Osteoblast (primary cell): ENCODE measurements at places on chromosomes 11 and 22. TPM values are rescaled to one million over a fixed set of nuclear protein-coding genes. Genes with fewer than 3 reads are reported as not detected.
A peak's percentile ranks its signal among the peaks of the same experiment; 100 is the strongest.

DNA sequence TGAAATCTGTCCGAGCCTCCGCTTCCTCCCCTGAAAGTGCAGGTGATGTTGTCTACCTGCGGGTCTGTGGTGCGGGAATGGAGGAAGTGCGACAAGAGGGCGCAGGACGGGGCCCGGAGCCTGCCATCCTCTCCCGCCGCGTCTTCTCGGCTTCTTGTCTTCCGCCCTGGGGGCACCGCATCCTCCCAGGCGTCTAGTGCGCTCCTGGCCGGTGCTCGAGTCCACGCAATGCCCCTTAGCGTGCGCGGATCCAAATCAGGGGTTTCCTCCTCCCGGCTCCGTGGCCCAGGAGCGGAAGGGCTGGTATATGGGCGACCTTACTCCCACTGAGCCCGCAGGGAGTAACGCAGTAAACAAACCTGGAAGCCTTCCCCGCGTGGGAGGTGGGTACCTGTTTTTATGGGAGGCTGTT lies 405 bp downstream of the SFI1 start:
- no peaks in the 10 kb centered on the region for H3K4me1 ChIP-seq
- H3K27me3 ChIP-seq: no peaks in the 10 kb centered on the region
- peak overlapping the region; percentile 98 for H3K4me3 ChIP-seq

OR6A2 gene
- total RNA-seq: 0.36 and 0.59 TPM in 2 replicates

DNA sequence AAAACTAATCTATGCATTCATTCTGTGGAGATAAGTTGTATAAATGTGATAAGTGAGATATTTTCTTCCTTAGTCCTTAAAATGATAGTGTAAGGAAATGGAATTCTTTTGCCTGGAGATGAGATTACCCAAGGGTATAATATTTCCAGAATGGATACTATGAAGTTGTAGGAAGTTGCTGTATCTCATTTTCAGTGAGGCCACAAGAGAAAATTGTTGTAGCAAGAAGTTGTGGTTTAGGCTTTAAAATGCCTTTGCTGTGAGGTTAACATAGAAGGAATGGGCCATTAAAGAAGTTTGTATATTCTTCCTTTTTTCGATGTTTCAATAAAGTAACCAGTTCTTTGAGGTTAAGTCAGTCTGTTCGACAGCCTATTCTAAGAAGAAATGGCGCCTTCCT lies 50.7 kb upstream of the LIN7C start:
- no peak for DNase-seq
- peak overlapping the region; percentile 62 for H3K27ac ChIP-seq
- H3K36me3 ChIP-seq: no peaks in the 10 kb centered on the region
- peaks cover 17% of the 10 kb centered on the region for H3K4me1 ChIP-seq
- no peak overlapping the region for H3K4me3 ChIP-seq
- H3K27me3 ChIP-seq: no peaks in the 10 kb centered on the region

- no peak overlapping the region for H3K4me3 ChIP-seq
- H3K36me3 ChIP-seq: no peaks in the 10 kb centered on the region
- H3K4me1 ChIP-seq: no peaks in the 10 kb centered on the region
- no peak overlapping the region for H3K27ac ChIP-seq
- DNase-seq: no peak
These were observed 92.8 kb downstream of the CCDC73 start for GRCh38 chr11:32701616-32702015.

SLC22A8 gene
- total RNA-seq: not detected in 2 replicates

PLEKHB1 gene
- 0.36 and 1.8 TPM in 2 replicates for total RNA-seq

DNA sequence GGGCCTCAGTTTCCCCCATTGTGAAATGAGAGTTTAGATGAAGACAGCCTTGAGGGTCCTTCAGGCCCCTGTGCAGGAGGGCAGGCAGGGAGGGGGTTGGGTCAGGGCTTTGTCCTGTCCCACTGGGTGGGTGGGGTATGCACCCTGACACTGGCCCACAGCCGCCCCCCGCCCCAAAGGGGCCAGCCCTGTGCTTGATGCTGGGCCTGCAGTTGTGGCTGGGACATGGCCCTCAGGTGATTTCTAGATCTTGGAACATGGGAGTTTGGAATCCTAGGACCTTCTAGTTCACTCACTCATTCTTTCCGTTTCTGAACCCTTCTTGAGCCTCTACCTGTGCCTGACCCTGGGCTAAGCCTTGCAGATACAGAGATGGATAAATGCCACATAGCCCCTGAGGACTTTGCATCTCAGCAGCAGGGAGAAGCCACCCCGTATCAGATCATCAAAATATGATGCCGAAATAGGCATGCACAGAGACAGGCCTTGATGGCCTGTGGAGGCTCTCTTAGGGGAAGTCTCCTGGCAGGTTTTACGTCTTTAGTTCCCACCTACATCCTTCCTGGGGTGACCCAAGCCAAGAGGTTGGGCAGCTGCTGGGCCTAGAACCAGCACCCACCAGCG lies 76.0 kb downstream of the FBLN1 start:
- H3K27me3 ChIP-seq: no peaks in the 10 kb centered on the region
- H3K4me3 ChIP-seq: no peak overlapping the region
- H3K36me3 ChIP-seq: no peaks in the 10 kb centered on the region
- no peaks in the 10 kb centered on the region for H3K4me1 ChIP-seq
- H3K27ac ChIP-seq: no peak overlapping the region

OR51I1 gene
- total RNA-seq: under 0.01 TPM in 1 of 2 replicates, not detected in the other

CHST1 gene
- 1.1 and 1.5 TPM in 2 replicates for total RNA-seq

- H3K4me1 ChIP-seq: no peaks in the 10 kb centered on the region
- H3K27ac ChIP-seq: no peak overlapping the region
- H3K4me3 ChIP-seq: no peak overlapping the region
- no peaks in the 10 kb centered on the region for H3K36me3 ChIP-seq
These were observed 20.1 kb downstream of the OOSP3 start for GRCh38 chr11:59898650-59899049.

TRIM6 gene
- 3.6 and 3.8 TPM in 2 replicates for total RNA-seq

SLC5A4 gene
- total RNA-seq: not detected in 2 replicates

- DNase-seq: no peak
- no peak overlapping the region for H3K4me3 ChIP-seq
- H3K27ac ChIP-seq: peak overlapping the region; percentile 66
- peaks cover 52% of the 10 kb centered on the region for H3K36me3 ChIP-seq
- peaks cover 29% of the 10 kb centered on the region for H3K4me1 ChIP-seq
- no peaks in the 10 kb centered on the region for H3K27me3 ChIP-seq
These were observed 25.5 kb upstream of the YPEL1 start for GRCh38 chr22:21761086-21761485.

- no peaks in the 10 kb centered on the region for H3K27me3 ChIP-seq
- H3K4me1 ChIP-seq: no peaks in the 10 kb centered on the region
- no peak overlapping the region for H3K4me3 ChIP-seq
These were observed 29.9 kb downstream of the ENDOD1 start for GRCh38 chr11:95119361-95120060.

CD59 gene
- total RNA-seq: 345 and 377 TPM in 2 replicates

SVIP gene
- 1.8 and 2.9 TPM in 2 replicates for total RNA-seq

PPFIA1 gene
- 93.7 and 110 TPM in 2 replicates for total RNA-seq

SHANK2 gene
- 2.5 and 3.5 TPM in 2 replicates for total RNA-seq

DNA sequence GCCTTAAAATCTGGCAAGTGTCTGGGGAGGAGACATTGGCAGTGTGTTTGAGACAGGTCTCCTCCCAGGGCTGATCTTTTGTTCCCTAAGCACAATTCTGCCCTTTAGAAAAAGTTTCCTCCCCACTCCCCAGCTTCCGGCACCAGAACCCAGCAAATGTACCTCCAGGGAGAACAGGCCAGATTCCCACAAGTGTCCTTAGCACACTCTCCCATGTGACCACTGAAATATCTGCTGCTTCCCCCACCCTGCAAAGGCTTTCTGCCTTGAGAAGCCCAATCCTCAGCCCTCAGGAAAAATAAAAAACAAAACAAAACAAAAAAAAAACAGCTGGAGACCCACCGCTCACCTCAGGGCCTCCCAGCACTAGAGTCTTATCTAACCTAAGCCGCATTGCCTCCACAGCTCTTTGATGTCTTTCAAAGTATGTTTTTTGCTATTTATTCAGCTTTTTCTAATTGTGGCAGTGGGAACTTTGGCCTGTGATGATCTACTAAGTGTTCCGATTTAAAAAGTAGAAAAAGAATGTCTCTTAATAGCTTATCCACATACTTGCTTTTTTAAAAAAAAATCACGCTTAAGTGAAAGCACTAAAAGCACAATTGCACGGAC lies 29.0 kb upstream of the FBLN1 start:
- H3K4me3 ChIP-seq: no peak overlapping the region
- no peaks in the 10 kb centered on the region for H3K27me3 ChIP-seq
- no peak overlapping the region for H3K27ac ChIP-seq
- H3K4me1 ChIP-seq: peaks cover 39% of the 10 kb centered on the region

VPREB3 gene
- not detected in 2 replicates for total RNA-seq

- no peak overlapping the region for H3K27ac ChIP-seq
- H3K4me3 ChIP-seq: no peak overlapping the region
These were observed 68.9 kb downstream of the MYO7A start for GRCh38 chr11:77196961-77197360.

TREH gene
- total RNA-seq: not detected in 2 replicates

DNA sequence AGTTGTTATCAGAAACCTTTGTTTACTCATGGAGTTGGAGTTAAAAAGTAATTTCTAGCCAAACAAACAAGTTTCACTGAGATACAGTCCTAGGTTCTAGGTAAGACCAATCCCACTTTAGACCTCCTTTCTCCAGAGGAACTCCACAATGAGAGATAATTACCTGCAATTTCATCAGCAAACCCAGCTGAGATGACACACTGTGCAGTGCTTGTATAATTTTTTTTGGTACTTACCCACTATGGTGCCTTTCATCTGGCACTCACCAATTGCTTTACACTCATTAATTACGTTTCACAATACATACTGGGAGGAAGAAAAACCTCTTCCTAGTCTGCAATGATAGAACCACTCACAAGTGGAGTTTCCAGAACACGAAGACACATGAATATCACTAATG lies 1.8 kb upstream of the MUC15 start:
- no peaks in the 10 kb centered on the region for H3K4me1 ChIP-seq
- H3K27me3 ChIP-seq: no peaks in the 10 kb centered on the region
- H3K36me3 ChIP-seq: no peaks in the 10 kb centered on the region
- H3K4me3 ChIP-seq: no peak overlapping the region
- no peak overlapping the region for H3K27ac ChIP-seq
- no peak for DNase-seq
